ENCODE measurements at places on chromosomes 4 and X.

- no peak for DNase-seq
Measured at GRCh38 chr4:168101026-168101425, 8.7 kb downstream of the ANXA10 start.

- no peak for DNase-seq
Measured at GRCh38 chr4:170476351-170476750, 386.6 kb upstream of the AADAT start.

DNA sequence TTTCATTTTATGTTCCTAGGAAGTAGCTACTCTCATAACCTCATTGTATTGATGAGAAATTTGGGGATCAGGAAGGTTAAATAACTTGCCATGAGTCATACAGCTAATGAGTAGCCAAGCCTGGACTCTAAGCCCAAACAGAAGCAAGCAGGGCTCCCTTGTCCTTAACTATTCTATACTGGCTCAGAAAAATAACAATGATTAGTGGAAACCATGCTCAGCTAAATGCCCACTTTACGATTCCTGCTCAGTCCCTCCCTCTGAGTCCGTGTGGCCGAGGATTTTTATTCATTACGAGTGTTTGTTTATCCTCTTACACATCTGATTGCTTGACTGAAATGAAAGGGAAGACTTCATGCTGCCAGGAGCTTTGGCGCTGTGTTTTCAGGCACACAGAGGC lies 100.9 kb downstream of the SLC34A2 start:
- DNase-seq = no peak

GRCh38 chrX:107744868-107745267 lies 30.7 kb downstream of the TSC22D3 start:
- DNase-seq = no peak

GRCh38 chr4:2243681-2244380 lies 1.9 kb upstream of the HAUS3 start:
- DNase-seq = no peak

GRCh38 chrX:41449615-41450014 lies 2.5 kb downstream of the NYX start:
- no peak for DNase-seq

- no peak for DNase-seq
Measured at GRCh38 chr4:10656988-10657387, 27.6 kb downstream of the CLNK start.

DNA sequence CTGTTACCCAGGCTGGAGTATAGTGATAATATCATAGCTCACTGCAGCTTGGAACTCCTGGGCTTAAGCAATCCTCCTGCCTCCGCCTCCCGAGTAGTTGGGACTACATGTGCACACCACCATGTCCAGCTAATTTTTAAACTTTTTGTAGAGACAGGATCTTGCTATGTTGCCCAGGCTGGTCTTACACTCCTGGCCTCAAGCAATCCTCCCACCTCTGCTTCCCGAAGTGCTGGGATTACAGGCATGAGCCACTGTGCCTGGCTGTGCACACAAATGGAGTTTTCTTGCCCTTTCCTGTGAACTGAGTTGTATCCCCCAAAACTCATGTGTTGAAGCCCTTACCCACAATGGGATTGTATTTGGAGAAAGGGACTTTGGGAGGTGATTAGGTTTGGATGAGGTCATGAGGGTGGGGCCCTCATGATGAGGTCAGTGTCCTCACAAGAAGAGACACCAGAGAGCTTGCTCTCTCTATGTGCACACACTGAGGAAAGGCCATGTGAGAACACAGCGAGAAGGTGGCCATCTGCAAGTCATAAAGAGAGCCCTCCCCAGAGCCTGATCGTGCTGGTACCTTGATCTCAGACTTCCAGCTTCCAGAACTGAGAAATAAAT lies 40.1 kb downstream of the DDX3X start:
- DNase-seq = no peak

GRCh38 chr4:147709999-147710398 lies 21.9 kb upstream of the ARHGAP10 start:
- no peak for DNase-seq

GRCh38 chrX:141278306-141278705 lies 36.0 kb upstream of the SPANXC start:
- no peak for DNase-seq

DNA sequence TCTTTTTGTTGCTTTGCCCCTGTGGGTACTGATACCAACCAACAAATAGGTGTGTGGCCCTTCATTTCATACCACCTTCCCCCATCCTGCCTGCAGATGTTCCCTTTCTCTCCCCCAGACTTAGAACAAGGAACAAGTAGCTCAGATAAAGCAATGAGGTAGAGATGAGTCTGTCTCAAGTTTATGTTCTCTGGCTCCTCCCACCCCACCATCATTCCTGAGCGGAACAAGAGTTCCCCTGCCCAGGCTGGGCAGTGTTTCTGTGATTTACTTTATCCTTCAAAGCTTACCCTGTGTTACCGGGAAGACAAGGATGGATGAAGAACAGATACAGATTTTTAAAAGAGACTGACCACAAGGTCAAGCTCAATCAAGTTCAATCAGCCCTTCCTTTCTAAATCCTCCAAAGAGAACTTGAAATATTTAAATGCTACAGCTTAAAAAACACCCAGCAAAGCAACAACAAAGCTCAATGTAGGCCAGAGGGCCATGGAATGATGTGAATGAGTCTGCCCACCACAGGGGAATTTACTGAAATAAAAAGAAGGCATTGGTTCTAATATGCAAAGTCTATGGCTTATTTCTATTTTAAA lies 80.1 kb upstream of the UCP1 start:
- DNase-seq = no peak

DNA sequence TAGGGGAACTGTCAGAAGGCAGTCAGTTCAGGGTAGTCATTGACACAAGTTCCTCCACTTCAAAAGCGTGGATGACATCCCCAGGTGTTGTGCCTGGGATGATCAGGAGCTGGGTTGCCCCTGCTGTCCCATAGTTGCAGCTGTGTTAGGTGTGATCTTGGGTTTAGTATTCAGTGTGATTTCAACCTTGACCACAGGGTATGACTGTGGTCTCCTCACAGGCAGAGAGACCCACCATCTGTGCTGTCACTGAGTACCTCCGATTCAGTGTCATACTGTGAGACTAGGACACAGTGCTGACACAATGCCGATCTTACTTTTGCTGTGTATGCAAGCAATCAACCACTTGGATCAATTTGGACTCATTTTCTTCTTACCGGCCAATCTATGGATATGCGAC lies 25.2 kb downstream of the FOXR2 start:
- no peak for DNase-seq

DNA sequence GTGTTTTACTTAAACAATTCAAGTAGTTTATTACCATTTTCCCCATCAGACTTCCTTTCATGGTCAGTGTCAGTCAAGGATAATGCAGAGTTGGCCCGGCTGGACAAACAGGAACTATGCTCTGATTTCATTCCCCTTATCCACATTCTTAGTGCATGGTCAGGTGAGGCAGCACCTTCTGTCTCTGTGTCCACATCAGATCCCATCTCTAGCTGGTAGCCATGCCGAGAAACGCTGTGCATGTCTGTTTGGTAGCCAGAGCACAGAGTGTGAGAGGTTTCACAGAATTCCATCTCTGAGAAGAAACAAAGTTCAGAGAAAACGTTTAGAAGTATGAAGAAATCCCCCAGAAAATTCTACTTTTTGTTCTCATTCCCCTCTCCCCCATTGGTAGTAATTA lies 423.7 kb upstream of the TEX13C start:
- no peak for DNase-seq

DNA sequence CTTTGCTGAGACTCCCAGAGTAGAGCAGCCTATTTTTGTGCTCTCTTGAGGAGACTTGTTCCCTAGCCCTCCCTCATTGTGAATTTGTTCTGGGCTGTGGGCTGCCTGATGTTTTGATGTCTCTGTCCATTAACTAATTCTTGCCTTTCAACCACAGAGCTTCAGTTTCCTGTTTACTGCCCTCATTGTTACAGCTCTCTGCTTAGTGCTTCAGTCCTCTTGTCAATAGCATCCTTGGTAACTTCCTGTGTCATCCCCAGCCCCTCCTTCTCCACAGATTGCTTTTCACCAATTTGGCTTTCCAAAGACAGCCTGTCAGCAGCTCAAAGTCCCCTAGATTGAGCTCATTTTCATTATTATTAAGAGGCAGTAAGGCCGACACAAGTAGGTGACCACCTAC lies 69.9 kb downstream of the COX7B2 start:
- no peak for DNase-seq

GRCh38 chrX:136910565-136911035 lies 30.1 kb upstream of the RBMX start:
- DNase-seq = no peak

DNA sequence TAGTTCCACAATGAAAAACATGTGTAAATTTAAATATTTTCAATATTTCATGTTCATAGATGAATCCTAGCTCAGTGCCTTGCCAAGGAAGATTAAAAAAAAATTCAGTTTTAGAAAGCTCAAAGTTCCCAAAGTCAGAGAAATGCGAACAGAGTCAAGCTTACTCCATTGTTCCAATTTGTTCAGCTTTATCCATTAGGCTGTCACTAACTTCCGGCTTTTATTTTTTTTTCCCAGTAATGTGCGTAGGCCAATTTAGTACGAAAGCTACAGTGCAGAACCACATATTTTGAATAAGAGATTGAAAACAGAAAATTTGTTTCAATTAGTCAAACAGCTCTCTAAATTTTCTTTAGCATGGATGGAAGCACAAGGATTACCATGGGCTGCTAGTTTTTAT lies 23.1 kb upstream of the KLHL2 start:
- DNase-seq = no peak

GRCh38 chr4:184588893-184589292 lies 60.4 kb downstream of the CASP3 start:
- DNase-seq = no peak

GRCh38 chr4:137226900-137227299 lies 305.4 kb downstream of the PCDH18 start:
- DNase-seq = no peak

Measured in naive thymus-derived CD4-positive, alpha-beta T cell (primary cell).